NCI-H1436 treated with DMSO at 0.1 percent for 48 hours (cell line): ENCODE measurements at places on chromosomes 12 and 14.

DNA sequence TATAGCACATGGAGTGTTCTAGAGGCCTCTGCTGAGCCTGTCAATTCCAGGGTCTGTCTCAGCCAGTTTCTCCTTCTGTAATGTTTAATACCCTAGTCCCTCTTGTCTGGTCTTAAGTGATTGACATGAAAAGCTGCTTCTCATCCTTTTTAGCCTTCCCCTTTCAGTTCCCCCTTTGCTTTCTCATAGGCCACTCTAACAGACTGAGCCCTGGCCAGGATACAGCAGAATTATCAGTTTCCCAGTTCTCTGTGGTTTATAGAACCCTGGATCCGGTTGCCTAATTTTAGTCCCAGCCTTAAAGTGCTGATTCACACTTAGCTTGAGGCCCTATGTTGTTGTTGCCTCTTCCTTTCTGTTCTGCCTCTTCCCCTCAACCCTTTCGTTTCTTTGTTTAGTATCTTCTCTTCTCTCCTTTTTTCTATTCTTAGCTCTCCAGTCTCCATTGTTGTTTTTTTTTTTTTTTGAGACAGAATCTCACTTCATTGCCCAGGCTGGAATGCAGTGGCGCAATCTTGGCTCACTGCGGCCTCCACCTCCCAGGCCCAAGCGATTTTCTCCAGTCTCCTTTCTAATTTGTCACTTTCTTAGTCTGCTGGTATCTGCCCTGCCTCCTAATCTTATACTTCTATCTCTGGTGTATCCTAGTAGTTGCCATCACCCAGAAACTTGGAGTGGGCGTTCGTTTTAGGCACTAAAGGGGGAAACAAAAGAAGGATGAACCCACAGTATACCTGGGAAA is 2.9 kb upstream of the BIN2 start:
- DNase-seq: no peak

DNA sequence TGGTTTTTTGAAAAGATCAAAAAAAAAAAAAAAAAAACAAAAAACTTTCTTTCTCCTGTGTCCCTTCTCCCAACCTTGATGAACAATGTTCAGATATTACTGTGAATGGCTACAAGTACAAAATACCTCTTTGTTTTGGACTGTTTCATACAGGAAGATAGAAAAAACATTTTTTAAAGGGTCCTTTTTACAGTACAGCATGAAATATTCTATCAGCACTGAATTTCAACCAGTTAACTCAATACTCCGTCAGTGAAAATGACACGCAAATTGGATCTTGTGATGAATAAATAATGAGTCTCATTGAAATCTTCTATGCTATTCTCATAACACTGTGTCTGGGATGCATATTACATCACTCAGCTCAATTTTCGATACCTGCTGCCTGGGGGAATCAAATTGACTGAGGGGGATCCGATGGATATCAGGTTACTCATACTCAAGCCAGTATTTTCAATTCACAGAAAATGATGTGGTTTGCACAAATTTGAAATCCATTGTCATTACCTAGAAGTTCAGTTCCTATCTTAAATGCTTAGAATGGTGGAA is 179.6 kb downstream of the TMTC2 start:
- DNase-seq: no peak

DNA sequence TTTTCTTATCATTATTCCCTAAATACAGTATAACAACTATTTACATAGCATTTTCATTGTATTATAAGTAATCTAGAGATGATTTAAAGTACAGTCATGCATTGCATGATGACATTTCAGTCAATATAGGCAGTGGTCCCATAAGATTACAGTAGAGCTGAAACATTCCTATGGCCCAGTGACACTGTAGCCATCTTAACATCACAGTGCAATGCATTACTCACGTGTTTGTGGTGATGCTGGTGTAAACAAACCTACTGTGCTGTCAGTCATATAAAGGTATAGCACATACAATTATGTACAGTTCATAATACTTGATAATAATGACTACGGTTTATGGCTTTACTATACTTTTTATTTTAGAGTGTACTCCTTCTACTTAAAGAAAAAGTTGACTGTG is 13.3 kb downstream of the LLPH start:
- no peak for DNase-seq

DNA sequence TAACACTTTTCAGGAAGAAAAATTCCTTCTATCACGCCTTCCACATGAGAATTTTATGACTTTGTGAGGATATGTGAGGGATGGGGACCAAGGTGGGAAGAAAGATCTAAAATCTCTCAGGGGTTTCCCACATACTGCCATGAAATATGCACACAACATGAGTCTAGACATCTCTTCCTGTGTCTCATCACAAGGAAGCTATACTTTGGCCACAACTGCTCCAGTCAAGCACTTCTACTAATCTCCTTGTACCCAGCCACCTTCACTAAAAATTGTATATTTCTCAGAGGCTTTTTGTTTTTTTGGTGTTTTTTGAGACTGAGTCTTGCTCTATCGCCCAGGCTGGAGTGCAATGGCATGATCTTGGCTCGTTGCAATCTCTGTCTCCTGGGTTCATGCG is 3.2 kb downstream of the OSBPL8 start:
- DNase-seq: no peak

- no peak for DNase-seq
These were observed 4.5 kb downstream of the EDDM3A start for GRCh38 chr14:20750194-20750593.

- no peak for DNase-seq
These were observed 308.0 kb upstream of the SFSWAP start for GRCh38 chr12:131402781-131403396.

GRCh38 chr12:5114436-5114835 is 70.8 kb downstream of the KCNA5 start:
- DNase-seq: no peak

GRCh38 chr14:61492474-61492873 is 171.1 kb downstream of the PRKCH start:
- no peak for DNase-seq

- DNase-seq: no peak
These were observed 133.0 kb downstream of the CPNE8 start for GRCh38 chr12:38772437-38772836.

DNA sequence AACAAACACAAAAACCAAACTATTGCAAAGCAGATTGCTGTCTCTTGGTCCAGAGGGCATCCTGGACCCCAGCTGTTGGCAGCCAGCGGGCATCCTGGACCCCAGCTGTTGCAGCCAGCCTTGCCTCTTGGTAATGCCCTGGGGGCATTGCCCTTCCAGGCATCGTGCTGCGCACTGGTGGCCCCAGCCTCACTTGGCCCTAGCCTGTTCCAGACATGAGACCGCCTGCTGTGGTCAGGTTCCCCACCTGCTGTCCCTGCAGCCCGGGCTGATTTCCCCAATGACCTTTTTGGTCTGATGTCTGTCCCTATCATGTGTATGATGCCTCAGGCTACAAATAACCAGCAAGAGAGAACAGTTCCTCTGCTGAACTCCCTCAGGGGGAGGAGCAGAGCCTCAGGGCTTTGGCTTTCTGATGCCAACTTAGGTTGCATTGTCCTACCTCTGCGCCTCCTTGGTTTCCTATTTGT is 20.8 kb downstream of the MLXIP start:
- DNase-seq: no peak

- DNase-seq: no peak
These were observed 29.6 kb downstream of the KCNK13 start for GRCh38 chr14:90091393-90091792.

DNA sequence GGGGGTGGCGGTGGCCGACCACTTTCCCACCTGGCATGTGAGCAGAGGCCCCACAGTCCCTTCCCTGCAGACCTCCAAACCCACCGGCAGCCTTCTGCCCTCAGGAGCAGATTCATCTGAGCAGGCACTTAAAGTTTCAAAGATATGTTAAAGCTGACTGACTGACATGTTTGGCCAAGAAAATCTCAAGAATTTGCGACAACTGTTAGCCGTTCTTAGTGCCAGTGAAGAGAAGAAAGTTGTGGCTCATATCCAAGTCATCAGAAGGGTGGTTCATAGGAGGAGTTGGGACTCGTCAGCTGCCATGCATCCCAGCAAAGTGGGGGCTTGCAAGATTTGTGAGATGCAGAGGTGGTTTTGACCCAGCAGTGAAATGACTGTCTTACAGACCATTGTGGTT is 27.2 kb downstream of the ELK3 start:
- no peak for DNase-seq

DNA sequence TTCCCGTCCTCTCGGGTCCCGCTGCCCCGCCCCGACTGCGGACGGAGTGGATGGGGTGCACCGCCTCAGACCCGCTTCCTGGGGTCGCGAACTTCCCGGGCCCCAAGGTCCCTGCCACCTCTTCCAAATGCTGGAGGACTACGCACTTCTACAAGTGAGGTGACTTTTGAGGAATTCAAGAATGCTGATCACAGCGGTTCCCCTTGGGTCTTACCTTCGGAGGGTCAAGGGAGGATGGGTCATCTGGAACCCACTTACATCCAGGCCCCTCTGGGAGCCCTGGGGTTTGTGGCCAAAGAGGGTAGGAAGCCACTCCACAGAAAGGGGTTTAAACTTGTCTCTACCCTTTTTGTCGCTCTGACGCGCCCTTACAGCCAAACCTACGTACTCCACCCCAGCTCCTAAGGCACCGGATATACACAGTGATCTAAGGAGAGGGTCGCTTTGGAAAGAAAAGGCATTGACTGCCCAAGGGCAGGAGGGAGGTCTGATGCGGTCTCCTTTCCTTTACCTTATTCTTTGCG is 532 bp upstream of the PRKD1 start:
- DNase-seq: no peak

DNA sequence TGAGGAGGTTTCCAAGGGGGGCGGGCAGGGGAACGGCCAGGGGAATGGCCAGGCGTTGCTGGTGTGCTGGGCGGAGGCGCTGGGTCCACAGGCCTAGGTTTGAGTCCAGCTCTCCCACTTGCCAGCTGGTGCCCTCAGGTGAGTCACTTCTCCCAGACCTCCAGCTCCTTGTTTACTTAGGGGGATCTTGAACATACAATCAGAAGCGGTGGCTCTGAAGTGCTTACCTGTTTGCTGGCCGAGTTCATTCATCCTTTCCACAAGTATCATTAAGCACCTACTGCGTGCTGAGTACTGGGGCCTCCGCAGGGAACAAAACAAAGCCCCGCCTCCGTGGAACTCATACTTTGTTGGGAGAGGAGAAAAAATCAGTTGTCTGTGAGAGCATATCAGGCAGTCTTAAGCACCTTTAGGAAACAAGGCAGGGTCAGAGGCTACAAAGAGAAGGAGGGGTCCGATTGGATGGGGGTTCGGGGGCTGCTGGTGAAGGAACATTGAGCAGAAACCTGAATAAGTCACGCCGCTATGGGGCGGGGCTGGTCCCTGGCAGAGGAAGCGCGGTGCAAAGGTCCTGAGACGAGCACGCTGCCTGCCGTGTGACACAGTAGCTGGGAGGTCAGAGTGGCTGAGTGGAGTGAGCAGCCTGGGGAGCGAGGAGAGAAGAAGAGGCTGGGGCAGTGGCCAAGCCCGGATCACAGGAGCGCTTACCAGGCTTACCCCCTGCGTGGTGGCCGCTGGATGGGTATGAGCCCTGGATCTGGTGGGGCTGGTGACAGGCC is 15.1 kb downstream of the MVK start:
- no peak for DNase-seq

- no peak for DNase-seq
These were observed 4.9 kb downstream of the SLC6A13 start for GRCh38 chr12:257521-258321.

DNA sequence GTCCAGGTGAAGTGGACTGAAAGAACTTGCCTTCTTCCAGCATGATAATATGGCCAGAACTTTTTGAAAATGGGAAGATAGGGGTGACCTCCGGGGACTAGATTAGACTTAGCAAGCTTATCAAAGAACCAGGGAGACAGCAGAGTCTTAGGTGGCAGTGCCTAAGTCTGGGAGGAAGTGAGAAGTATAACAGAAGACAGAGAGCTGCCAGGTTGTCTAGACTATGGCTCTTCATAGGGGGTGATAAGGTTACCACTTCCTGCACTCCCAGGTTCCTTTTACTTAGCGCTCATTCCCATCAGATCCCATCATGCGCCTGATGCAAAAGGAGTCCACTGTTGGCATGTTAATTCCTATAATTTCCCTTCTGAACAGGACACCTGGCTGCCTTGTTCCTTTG is 69.9 kb downstream of the PLXNC1 start:
- DNase-seq: no peak

GRCh38 chr14:96978525-96979272 is 181.5 kb downstream of the VRK1 start:
- DNase-seq: peak; percentile 45

DNA sequence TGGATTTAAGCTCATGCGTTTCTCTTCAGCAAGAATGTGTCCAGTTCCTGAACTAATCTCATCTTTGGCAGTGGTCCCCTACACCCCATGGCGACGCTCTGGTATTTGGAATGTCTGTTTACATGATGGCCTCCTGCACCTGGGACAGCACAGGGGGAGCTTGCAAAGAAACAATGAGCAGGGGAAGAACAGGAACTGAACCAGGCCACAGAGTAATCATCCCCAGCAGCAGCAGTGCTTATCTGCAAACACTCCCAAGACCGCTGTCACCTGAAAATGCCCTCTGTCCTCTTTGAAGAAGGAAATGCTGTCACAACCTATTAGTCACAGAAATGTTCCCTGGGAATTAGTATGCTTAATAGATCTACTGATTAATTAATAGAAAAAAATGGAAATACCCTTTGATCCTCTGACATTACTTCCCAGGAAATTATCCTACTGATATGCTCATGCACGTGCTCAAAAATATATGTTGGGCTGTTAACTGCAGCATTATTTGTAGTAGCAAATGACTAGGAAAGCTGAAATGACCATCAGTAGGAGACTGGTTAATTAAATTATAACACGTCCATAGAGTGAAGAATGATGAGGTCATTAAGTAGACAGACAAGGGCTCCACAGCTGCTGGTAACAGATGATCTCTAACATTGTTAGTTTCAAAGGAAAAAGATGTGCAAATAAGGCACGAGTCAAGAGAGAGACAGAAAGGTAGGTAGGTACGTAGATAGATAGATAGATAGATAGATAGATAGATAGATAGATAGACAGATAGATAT is 279.3 kb upstream of the FLRT2 start:
- DNase-seq: no peak

DNA sequence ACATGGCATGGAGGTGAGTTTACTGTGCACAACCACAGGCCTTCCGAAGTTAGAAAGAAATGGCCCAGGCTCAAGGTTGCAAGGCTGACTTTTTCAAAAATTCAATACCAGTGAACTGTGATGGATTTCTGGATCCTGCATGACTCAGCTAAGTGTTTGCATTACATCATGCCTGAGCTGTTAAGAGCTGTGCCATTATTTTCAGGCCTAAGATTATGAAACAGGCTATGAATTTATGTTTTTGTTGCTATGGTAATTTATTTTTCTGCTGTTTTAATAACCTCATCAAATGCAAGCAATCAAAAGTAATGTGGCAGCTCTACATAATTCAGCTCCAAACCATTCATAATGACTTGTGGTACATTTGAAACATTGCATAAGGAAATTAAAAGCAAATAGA is 457.7 kb upstream of the TMEM132C start:
- DNase-seq: no peak

DNA sequence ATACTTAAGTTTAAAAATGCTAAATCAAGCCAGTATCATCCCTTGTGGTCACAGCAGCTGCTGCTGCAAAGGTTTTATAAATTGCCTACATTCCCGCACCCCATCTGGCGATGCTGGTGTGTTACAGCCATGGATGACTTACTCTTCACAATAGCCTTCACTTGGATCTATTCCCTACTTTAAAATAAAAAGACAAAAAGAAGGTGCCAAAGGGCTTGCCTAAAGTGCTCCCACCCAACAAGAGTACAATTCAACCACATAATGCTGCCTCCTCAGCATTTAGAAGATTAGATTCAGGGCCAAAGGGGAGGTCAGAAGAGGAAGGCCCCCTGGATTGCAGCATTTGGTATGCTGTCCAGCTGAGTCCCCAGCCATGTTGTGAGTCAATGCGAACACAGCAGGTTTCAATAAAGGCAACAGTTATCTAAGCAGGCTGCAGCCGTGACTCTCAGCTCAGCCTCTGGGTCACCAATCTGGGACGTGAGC is 176.1 kb downstream of the DAD1 start:
- DNase-seq: no peak
